ENCODE measurements at places on chromosomes 5 and 9.

DNA sequence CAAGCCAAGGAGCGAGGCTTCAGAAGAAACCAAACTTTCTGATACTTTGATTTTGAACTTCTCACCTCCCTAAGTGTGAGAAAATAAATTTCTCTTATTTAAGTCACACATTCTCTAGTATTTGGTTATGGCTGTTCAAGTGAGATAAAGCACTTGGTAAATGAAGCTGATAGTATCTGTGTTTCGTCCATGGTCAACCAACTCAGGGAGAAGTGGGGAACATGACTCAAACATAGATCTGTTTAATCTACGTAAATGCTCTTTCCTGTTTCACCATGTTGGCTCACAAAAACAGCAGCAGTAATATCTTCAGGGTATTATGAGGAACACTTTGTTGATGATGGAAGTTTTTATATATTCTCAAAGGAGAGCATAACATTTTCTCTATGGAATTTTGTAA, 2167.2 kb upstream of the C9orf72 start:
- DNase-seq: no peak

- no peak for DNase-seq
Measured at GRCh38 chr5:170640731-170641588, 137.1 kb downstream of the KCNIP1 start.

- DNase-seq: no peak
Measured at GRCh38 chr5:56656846-56657726, 158.3 kb upstream of the MAP3K1 start.

DNA sequence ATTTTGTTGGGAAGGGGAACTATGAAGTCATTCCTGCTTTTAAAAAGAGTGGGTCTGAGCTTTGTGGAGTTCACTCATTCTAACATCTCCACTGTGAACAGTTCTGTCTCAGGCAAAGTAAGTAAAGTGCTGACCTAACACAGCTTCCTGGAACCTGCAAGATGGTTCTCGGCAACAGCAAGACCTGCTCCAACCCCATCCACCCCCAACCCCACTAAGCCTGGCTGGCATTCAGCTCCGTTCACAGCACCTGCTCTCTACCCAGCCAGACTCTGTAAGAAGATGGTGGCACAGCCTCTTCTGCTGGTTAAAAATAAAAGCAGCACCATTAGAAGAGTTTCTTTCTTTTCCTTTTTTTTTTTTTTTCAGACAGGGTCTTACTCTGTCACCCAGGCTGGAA, 42.0 kb downstream of the EPB41L4B start:
- no peak for DNase-seq

GRCh38 chr5:136799806-136800372, 434.5 kb upstream of the TRPC7 start:
- DNase-seq: no peak

GRCh38 chr9:21806644-21807043, 4.2 kb downstream of the MTAP start:
- no peak for DNase-seq

DNA sequence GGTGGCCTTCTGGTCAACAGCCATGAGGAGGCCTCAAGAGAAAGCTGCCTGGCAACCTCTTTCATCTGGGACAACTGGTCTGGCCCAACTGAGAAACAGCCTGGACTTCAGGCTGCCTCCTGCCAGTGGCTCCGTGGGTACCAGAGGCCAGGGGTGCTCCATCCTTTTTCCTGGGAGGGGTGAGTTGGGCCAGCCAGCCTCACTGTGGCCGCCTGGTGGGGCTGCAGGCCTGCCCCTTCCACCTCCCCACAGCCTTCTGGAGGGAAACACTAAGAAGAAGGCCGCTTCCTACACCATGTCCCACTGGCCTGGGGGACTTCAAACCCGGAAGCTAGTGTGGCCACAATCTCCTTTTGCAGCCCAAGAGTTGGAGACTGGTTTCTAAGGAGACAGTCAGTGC, 13.8 kb upstream of the NKD2 start:
- no peak for DNase-seq

GRCh38 chr5:180370861-180371641, 17.9 kb upstream of the GFPT2 start:
- no peak for DNase-seq

DNA sequence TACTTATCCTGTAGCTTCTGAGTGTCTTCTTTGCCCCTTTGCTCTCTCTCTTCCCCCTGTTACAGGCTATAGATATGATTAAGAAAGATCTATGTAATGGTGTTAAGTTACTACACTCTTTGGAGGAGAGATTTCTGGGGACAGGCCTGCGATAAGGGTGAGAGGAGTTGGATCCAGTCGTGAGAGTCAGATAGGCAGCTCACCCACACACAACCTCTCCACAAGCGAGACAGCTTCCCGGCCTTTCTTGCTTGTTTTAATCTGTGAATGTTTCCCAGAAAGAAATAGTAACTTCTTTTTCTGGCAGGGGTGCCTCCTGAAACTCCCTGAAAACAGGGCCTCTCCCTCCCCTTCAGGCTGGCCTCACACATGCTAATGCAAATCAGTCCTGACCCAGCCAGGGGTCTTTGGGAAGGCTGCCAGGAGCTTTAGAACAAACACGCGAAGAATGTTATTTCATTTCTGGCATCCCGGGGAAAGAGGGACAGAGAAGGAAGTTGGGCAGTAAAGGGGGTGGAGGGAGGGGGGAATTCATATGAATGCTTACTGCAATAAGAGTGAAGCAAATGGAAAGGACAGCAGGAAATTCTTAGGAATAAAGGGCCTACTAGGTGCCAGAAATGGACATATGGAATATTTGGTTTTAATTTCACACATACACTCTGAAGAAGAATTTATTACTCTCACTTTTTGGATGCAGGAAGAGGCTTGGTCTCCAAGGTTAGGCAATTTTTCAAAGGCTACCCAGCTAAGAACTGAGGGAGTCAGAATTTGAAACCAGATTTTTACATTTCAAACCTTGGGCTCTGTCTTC, 215.8 kb upstream of the TRIM32 start:
- no peak for DNase-seq

DNA sequence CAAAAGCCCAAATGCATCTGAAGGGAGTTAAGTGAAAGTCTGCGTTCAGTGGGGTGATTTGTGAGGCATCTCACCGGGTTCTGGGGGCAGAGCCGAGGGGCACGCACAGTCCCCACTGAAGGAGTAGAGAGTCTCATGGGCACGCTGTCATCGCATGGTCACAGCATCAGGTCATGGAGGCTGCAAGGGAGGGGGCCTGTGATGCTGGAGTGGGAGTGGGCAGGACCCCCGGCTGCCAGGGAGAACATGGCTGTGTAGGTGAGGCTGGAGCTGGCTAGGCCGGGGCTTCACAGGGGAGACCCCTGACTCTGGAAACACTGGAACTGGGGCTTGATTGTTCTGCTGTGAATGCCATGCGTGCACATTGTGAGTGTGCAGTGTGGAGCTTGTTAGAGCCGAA, 360.5 kb downstream of the IRX2 start:
- no peak for DNase-seq

- no peak for DNase-seq
Measured at GRCh38 chr5:144017631-144018030, 152.8 kb downstream of the YIPF5 start.

- DNase-seq: no peak
Measured at GRCh38 chr5:123721675-123722276, 209.8 kb downstream of the CSNK1G3 start.

GRCh38 chr9:92146610-92147009, 31.4 kb upstream of the SPTLC1 start:
- DNase-seq: no peak

DNA sequence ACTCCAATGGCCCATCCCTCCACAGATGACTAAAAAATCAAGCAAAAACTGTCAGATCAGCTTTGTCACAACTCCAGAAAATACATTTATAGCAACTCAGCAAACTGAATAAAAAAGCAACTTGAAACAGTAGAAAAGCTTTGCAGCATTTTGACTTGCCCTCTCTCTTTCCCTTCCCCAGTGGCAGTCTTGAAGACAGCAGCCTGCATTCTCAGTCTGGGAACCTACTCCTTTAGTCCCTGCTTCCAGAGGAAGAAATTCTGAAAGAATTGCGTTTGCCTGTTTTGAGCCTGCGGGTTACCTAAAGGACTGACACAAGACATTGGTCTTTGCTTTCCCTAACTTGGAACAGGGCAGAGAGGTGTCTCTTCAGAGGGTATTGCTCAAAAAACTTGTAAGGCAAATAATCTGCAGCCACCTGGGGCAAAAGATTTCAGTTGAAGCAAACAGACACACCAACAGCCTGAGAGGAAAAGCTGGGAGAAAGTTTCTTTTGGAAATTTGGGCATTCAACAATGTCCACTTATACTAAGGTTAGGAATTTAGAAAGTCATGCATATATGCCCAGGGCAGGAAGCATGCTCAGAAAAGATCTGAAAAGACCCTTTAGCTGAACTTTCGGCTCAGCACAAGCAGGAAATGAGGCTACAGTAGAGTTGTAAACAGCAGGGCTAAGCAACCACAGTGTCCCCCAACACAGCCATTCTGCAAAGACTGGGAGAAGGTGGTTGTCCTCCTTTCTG, 15.2 kb upstream of the SLC35D2 start:
- DNase-seq: no peak

DNA sequence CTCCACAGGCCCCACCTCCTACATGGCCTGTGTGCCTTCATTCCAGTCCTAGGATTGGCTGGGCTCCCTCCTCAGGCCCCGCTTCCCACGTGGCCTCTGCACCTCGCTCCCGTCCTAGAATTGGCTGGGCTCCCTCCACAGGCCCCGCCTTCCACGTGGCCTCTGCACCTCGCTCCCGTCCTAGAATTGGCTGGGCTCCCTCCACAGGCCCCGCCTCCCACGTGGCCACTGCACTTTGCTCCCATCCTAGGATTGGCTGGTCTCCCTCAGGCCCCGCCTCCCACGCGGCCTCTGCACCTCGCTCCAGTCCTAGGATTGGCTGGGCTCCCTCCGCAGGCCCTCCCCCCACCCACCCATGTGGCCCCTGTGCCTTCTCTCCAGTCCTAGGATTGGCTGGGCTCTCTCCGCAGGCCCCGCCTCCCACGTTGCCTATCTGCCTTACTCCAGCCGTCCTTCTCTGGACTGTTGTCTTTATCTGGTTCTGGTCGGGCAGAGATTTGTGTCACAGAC, 45.3 kb upstream of the CACNA1B start:
- no peak for DNase-seq

- DNase-seq: no peak
Measured at GRCh38 chr5:7871653-7872052, 2.7 kb downstream of the MTRR start.

- DNase-seq: no peak
Measured at GRCh38 chr5:22354956-22355355, 498.2 kb downstream of the CDH12 start.

GRCh38 chr5:56862909-56863308, 46.5 kb upstream of the SETD9 start:
- no peak for DNase-seq

DNA sequence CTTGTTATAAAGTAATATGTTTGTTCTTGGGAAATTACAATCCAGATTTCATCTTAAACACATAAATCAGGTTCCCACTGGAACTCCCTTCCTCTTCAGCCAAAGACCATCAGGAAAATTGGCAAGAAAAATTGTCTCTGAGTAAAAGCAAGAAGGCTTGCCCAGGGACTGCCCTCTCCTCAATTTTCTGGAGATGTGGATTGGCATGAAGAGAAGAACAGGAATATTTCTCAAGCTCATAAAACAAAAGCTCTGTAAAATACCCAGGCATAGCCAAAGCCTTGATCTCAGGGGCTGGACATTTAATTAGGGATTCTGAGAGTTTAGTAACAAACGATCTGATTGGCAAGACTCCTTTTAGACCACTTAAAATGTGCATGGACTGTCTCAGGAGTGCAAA, 223.4 kb downstream of the ZNF608 start:
- DNase-seq: no peak

GRCh38 chr9:122367065-122367464, 3.8 kb upstream of the PTGS1 start:
- DNase-seq: no peak

- DNase-seq: no peak
Measured at GRCh38 chr9:109168170-109168569, 1.1 kb upstream of the FRRS1L start.

DNA sequence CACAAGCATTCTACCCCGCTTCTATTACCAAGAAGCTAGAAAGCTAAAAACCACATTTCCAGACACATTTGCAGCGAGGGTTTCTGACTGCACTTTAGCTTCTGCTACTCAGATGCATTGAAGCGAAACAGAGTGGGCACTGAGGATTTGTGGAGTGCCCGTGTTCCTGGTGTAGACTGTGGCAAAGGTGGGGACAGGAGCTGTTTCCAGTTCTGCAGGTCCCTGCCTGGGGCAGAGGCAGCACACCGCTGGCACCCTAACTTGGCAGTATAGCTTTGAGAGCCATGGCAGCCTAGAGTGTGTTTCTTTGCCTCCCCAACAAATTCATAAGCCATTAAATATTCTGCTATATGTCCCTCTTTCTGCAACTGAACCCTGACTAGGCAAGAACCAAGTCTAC, 108.6 kb upstream of the SPOCK1 start:
- DNase-seq: no peak

DNA sequence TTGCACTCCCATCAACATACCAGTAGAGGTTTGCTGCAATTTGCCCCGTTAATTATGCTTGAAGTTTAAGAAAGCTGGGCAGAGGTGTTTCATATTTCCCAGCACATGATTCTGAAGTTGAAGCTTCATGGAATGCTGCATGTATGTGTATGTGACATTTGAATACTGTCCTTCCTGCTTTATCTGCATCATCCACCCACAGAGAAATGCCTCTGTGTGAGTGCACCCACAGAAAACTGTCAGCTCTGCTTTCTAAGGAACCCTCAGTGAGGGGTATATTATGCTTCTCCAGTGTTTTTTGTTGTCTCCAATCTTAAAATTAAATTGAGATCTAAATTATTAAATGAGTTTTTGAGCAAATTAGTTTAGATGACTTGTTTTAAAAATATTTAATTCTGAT, 358.1 kb upstream of the PIK3R1 start:
- DNase-seq: no peak

GRCh38 chr5:179613460-179614071, 9.9 kb downstream of the HNRNPH1 start:
- DNase-seq: no peak

GRCh38 chr9:98944057-98944733, 488 bp downstream of the COL15A1 start:
- no peak for DNase-seq

DNA sequence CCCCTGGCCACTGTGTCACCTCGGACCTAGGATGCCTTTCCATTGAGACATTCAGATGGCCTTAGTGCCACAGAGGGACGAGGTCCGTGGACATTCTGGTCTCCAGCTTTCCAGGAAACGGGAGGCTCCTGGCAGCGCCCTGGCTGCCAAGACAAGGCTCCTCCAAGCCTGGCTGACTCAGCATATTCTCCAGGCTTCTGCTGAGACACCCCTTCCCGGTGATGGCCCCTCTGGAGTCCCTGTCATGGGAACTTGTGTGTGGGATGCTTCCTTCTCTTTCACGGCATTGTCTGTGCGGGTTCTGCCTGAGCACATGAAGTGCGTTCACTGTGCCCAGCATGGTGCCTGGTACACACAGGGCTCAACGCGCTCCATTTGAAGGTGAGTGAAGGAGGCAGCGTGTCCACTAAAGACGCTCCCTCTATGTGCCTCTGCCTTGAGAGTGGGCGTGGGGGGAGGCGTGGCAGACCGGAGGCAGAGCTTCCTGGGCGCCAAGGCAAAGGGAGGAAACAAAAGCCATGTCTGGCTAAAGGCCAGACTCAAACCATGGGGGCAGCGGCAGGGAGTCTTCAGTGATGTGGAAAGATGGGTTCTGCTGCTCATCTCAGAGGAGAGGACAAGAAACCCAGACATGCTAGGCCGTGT, 46.4 kb upstream of the PRRC2B start:
- no peak for DNase-seq

- DNase-seq: no peak
Measured at GRCh38 chr5:62719061-62719720, 140.6 kb downstream of the LRRC70 start.

GRCh38 chr9:121259935-121260334, 8.0 kb upstream of the GSN start:
- DNase-seq: no peak
